GF-D8 (cell line): ENCODE measurements at places on chromosomes 3 and 15.

DNA sequence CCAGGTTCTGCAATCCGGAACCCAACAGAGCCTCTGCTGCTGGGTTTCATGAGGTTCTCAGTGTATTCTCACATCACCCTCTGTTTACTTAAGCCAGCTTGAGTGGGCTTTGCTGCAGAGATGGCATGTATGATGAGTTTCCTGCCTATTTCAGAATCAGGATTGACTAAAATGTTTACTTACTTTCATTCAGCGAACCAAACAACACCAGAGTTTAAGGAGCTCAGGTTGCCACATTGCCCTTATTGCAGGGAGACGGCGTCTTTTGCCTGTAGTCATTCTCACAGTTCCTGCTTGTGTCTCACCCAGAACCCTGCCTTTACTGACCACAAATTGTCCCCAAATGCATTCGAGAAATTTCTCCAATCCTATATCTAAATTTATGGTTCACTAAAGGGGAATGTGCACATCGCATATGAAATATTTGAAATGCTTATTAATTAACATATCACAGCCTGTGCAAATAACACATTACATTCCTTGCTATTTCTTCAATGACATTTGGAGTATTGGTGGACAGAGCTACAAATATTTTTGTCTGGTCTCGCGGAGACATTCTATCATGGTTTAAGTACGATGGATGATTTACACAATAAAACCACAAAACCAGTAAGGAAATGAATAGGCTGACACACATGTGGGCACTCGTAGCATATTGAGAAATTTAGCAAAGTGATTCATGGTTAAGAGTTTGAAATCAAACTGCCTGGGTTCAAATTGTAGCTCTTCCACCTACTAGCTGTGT lies 377.2 kb upstream of the CFAP20DC start:
- no peak for DNase-seq

- DNase-seq, result no peak
These were observed 22.0 kb downstream of the OR5H15 start for GRCh38 chr3:98188545-98188944.

GRCh38 chr3:143002083-143002712 lies 828 bp downstream of the U2SURP start:
- peak; percentile 34 for DNase-seq

DNA sequence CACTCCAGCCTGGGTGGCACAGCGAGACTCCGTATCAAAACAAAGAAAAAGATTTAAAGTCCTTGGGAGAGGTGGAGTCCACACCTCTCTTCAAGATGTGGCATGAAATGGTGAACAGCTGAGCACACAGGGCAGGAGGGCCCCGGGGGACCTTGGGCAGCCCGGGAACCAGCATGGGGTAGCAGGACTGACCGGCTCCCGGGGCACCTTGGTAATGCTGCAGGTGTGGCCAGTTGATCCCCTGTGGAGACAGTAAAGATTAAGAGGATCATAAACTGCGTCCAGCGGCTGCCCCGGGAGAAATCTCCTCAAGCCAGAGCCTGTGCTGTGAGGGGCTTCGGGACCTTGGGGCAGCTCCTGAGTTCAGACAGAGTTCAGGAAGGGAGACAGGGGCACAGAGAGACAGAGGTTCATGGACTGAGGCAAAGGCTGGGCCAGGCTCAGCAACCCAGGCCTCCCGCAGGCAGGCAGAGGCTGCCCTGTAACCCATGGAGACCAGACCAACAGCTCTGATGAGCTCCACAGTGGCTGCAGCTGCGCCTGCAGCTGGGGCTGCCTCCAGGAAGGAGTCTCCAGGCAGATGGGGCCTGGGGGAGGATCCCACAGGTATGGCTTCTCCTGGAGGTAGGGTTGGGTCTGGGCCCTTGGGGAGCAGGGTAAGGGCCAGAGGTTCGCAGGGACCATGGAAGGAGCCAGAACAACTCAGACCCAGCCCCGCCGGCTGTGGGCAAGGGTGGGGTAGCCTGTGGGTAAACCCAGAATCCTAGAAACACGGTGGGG lies at the start of gene NR2E3:
NR2E3 (plus strand) TSS at position 299 of the 780 bp plus-strand sequence; CDS start at position 489, 190 bp downstream.
- DNase-seq, result no peak

DNA sequence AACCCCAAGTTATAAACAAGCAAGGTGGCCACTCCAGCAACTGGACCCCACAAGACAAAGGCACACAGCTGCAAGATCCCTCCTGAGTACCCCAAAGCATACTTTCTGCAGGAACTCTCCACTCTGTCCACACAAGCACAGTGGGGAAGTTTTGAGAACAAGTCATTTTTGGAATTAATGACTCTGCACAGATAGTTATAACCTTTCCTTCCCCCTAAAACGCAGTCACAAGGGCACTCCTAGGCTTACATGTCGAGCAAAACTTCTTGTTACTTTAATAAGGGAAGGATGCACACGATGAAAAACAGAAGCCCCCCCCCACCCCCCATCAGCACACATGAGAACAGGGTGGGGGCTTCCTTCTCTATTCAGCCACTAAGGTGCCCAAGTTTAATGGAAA lies 1.2 kb downstream of the STIMATE start:
- no peak for DNase-seq

DNA sequence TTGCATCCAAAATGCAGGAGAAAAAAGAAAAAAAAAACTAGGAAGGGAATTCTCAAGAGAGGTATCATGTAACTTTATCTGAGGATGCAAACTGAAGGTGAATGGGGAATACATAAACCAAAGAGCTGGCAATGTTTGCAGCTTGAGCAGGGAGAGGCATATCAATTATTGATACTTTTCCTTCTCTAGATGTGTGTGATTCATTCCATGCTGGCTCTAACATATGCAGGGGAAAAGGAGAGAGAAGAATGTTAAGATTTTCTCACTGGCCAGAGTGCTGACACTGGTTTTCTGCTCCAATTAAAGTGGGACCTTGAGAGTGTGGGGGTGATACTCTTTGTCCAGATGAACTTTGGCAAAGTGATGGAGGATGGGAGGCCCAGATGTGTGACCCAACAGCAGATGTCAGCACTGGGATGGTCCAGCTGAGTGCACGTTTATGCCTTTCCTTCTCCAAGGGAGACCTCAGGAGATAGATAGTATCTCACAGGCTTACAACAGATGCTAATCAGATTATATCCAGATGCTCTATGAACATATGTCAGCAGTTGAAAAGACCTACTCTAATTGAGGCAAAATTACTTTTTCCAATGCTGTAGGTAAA lies 50.0 kb upstream of the PSMD6 start:
- no peak for DNase-seq

DNA sequence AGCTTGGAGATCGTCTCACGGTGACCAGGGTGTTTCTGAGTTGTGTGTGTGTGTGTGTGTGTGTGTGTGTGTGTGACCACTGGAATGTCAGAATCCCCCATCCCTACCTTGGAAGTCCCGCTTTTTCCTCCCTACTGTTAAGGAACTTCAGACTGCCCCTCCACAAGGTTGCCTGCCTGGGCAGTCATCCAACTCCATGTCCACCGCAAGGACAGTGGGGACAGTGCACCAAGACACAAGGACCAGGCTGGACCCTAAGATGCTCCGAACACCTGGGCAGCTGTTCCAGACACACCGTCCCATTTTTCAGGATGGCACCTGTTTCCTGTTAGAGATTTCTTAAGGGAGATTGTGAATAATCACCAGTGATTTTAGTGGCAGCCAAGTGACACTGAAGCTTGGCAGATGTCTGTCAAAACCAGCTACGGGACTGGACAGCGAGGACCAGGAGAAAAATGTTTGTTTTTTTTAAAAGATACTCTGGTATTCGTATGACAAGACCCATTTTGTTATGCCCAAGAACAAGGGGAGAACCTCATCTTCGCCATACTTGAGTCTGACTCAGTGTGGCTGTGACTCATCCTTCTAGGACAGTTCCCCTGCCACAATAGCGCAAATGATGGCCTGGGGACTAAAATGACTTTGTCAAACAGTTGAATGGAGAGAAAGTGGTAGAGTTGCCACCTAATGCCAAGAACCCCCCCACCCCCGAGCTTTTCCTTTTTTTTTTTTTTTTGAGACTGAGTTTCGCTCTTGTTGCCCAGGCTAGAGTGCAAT lies 15.5 kb downstream of the PAQR9 start:
- no peak for DNase-seq

GRCh38 chr15:49530092-49530491 lies 90.5 kb downstream of the FAM227B start:
- no peak for DNase-seq

DNA sequence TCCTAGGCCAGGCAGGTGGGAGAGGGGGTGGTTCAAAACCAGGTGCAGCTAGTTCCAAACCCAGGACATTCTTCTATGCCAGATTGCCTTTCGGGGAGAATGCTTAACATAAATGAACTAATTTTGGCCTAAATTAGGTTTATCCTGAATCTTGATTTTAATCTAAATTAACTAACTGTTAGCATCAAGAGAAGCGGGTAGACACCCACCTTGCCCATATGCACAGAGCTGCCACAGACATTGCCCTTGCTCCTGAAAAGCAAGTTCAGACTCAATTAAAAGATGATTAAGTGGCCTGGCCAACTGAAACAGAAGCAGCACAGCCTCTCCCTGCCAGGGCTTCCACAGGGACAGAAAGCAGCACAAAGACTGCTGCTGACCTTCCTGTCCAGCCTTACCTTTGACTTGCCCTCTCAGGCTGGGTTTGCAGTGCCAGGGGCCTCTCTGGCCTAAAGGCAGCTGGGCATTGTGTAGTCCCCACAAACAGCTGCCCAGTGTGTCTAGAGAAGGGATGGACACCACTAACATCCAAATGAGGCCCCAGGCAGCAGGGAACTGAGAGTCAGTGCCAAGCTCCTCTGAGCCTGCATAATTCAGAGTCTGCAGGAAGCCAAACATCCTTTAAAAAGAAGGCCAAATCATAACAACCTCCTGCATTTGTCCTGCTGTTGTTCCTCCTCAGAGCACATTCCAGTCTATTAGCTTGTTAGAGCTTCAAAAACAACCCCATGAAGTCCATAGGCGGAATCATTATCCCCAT lies 15.4 kb upstream of the OXTR start:
- no peak for DNase-seq

DNA sequence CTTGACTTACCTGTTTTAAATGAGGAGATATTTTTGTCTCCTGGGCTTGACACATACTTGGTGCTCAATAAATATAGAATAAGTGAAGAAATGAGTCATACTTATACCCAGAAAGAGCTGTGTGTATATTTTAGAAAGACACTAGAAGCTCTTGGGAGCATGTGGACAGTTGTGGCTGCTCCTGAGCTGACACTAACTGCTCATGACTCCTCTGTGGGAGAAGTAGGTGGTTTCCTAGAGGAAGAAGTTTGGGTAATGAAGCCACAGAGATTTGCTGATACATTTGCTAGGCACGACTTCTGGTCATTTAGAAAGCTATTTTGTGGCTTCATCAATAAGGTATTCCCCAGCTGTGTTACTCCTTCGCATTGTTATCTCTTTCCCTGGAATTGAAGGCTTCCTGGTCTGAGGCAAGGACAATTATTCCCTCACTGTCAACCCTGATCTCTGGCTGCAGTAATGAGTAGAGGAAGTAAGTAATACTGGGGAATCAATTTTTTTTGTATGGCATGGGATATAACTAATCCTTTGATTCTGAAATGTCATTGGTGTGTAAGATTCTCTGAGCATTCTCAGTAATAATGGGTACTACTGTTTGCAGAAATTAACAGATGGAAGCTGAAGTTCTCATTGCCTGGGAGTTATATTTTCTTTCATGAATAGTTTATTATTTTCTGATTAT lies 79.6 kb upstream of the DCBLD2 start:
- DNase-seq, result peak; percentile 21

GRCh38 chr15:48400086-48400485 lies 68.9 kb downstream of the DUT start:
- no peak for DNase-seq

GRCh38 chr3:102826636-102827035 lies 391.8 kb downstream of the ZPLD1 start:
- DNase-seq, result no peak

GRCh38 chr15:95247071-95247984 lies 1016.0 kb downstream of the MCTP2 start:
- no peak for DNase-seq

GRCh38 chr15:23857028-23857641 lies 170.0 kb upstream of the NDN start:
- no peak for DNase-seq

DNA sequence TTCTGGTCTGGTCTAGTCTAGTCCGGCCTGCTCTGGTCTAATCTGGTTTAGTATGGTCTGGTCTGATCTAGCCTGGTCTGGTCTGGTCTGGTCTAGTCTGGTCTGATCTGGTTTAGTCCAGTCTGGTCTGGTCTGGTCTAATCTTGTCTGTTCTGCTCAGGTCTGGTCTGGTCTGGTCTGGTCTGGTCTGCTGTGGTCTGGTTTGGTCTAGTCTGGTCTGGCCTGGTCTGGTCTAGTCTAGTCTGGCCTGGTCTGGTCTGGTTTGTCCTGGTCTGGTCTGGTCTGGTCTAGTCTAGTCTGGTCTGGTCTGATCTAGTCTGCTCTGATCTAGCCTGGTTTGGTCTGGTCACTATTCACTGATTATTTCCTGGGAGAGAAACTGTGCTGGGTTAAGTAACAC lies 84.1 kb upstream of the PRR23E start:
- DNase-seq, result no peak

GRCh38 chr3:96814651-96815567 lies 515 bp downstream of the EPHA6 start:
- DNase-seq, result no peak

DNA sequence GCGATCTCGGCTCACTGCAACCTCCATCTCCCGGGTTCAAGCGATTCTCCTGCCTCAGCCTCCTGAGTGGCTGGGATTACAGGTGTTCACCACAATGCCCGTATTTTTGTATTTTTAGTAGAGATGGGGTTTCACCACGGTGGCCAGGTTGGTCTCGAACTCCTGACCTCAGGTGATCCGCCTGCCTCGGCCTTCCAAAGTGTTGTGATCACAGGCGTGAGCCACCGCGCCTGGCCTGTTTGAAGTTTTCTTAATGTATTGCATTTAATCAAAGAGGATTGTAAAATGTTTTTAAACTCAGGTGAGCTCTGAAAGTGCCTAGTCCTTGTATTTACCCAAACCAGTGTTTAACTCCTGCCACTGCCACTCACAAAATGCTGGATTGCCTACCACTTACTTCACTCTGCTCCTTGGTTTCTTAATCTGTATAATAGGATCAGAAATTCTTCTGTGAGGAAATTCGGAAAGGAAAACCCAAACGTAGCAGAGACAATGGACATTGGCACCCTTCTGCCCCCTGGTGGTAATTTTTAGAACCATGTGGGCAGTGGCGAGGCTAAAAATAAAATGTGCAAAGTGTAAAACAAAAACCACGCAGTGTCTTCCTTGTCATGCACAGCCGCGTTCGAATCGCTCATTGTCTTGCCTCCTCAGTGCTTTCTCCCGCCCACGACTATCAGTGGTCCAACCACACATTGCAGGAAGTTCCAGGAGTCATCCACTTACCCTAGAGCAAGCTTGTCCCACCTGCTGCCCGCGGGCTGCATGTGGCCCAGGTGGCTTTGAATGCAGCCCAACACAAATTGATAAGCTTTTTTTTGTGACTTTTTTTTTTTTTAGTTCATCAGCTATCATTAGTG lies 27.3 kb downstream of the CEP19 start:
- DNase-seq, result peak; percentile 76
